Right kidney (tissue), 9 donors: ENCODE measurements at places on chromosomes 2 and 18.

DNA sequence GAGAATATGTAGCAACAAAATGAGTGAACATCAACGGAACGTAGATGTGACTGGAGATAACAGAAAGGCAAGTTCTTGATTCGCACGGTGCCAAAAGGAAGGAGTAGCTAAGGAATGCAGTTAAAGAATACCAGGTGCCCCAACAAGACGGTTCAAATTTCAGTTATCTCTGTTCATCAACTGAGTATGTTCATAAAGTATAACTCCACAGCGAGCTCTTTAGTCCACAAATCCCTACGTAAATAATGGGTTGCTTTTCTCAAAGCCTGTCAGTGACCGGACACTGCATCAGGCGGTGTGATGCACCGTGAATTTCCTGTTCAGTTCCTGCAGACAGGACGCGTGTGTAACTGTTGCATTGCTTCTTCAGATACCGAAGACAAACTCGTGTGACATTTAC is 91.8 kb downstream of the NOL10 start:
- no peak for DNase-seq

DNA sequence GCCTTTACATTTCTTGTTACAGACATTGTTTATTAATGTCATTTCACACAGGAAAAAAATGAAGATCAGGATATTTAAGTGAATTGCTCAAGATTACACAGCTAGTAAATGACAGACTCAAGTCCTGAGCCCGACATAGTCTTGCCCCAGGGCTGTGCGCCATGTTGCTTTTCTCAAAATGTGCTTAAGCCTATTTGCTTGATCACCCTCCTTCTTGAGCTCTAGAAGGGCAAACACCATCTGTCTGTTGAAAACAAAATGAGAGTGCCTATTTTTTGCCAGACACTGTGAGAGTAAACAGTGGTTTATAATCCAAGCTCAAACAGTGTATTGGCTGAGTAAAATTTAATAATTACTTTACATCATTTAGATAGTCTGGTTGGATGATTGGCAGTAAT is 34.8 kb upstream of the HNMT start:
- no peak for DNase-seq

DNA sequence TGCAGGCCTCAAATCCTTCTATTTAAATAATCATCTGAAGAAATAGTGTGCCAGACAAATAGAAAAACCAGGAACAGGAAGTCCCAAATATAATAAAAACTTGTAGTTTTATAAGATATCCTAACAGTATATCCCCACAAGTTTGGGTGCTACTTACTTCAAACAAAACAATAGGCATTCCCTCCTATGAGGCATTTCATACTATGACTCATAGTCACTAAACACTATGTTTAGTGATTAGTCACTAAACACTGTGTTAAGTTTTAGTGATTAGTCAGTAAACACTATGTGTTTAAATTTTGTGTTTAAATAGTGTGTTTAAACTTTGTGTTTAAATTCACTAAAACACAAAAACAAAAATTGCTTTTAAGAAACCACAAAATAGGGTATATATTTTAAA is 407.0 kb upstream of the CDH19 start:
- no peak for DNase-seq

GRCh38 chr2:187208199-187208785 is 239.8 kb downstream of the CALCRL start:
- no peak for DNase-seq

DNA sequence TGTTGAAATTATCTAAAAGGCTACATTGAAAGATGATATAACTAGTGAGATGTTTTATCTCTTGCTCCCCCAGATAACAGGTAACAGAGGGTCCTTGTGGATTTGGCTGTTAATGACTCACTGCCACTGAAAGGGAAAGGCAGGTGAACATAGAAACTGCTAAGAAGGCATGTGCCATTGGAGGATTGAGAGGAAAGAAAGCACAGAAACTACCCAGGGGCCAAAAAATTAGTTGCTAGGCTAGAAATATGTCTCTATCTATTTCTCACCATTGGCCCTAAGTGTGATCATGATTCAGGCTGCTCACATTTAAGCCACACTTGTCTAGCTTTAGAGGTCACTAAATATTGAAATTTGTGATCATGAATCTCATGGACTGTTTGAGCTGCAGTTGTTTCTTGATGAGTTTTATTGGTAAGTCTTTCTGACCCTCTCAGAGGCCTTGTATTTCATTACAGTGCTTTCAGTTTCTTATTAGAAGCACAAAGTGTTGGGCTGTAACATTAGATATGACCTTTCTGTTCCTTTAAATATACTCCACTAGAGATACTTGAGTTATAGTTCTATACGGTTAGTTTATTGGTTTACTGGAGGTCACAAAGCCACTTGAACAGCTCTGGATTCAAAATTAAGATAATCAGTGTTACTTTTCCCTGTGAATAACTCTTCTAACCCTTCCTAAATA is 26.2 kb downstream of the NAB1 start:
- no peak for DNase-seq

DNA sequence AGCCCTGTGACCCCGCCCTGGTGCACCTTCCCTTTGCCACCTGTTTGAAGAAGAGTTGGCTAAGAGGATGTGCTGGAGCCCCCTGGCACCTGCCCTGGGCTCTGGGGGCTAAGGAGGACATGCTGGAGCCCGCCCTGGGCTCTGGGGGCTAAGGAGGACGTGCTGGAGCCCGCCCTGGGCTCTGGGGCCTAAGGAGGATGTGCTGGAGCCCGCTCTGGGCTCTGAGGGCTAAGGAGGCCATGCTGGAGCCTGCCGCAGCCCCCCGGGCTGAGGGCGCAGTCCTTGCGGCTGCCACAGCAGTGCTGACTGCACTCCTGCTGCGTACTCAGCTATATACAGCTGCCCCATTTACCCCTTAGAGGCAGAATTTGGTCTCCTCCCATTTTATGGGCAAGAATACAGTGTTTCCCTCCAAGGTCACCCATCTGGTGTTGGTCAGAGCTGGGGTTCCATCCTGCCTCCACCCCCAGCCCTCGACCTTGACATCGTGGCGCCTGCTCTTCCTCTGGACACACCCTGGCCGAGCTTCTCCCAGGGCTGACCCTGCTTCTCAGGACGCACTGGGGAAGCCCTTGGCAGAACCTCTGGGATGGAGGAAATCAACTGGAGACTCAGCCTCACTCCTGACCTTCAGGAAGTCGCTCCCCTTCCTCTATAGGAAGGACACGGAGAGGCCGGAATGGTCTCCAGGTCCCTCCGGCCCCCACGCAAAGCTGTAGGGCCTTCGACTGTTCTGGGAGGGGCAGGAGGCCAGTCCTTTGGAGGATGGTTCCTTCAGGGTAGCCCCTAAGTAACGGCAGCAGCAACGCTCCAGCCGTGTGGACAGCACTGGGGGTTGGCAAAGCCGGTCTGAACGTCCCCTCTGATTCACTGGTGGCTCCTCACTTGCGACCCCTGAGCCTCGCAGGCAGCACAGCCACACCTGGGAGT is 65.0 kb upstream of the HPCAL1 start:
- DNase-seq = no peak
